ENCODE measurements at places on chromosomes 7 and 10. TPM values are rescaled to one million over a fixed set of nuclear protein-coding genes. Genes with fewer than 3 reads are reported as not detected.
A peak's percentile ranks its signal among the peaks of the same experiment; 100 is the strongest.

The NOC3L gene
- 21.0 TPM for total RNA-seq

The PSD gene
- total RNA-seq, result 0.72 TPM

The LBX1 gene
- total RNA-seq, result not detected

DNA sequence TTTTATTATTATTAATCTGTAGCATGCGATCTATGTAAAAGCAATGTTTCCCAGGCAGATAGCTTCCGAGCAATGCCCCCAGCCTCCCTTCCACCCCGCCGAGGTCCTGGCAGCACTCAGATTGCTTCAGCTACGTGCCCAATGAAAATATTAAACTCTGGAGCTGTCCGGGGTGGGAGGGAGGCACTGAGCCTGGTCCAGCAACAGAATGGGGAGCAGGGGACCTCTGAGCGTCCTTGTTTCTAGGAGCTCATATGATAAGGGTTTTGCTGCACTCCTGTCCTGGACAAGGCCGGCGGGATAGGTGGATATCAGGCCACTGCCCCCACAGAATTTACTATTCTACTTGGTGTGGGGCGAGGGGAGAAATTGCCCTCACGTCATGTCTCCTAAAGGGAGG is 44.5 kb upstream of the CDK1 start:
- peaks cover 69% of the 10 kb centered on the region for H3K27me3 ChIP-seq
- no peaks in the 10 kb centered on the region for H3K36me3 ChIP-seq
- H3K27ac ChIP-seq, result no peak overlapping the region
- DNase-seq, result peak; percentile 30
- peaks cover 4% of the 10 kb centered on the region for H3K4me1 ChIP-seq

GRCh38 chr7:102321351-102322201 is 34.7 kb downstream of the SPDYE6 start:
- H3K27ac ChIP-seq, result no peak overlapping the region
- H3K4me3 ChIP-seq, result no peak overlapping the region
- DNase-seq, result peak; percentile 91
- H3K4me1 ChIP-seq, result no peaks in the 10 kb centered on the region
- no peaks in the 10 kb centered on the region for H3K36me3 ChIP-seq
- peaks cover 5% of the 10 kb centered on the region for H3K27me3 ChIP-seq

GRCh38 chr7:92436612-92437445 is 10.5 kb upstream of the GATAD1 start:
- DNase-seq, result no peak
- H3K27ac ChIP-seq, result no peak overlapping the region
- H3K27me3 ChIP-seq, result no peaks in the 10 kb centered on the region
- H3K4me1 ChIP-seq, result no peaks in the 10 kb centered on the region
- no peaks in the 10 kb centered on the region for H3K36me3 ChIP-seq

DNA sequence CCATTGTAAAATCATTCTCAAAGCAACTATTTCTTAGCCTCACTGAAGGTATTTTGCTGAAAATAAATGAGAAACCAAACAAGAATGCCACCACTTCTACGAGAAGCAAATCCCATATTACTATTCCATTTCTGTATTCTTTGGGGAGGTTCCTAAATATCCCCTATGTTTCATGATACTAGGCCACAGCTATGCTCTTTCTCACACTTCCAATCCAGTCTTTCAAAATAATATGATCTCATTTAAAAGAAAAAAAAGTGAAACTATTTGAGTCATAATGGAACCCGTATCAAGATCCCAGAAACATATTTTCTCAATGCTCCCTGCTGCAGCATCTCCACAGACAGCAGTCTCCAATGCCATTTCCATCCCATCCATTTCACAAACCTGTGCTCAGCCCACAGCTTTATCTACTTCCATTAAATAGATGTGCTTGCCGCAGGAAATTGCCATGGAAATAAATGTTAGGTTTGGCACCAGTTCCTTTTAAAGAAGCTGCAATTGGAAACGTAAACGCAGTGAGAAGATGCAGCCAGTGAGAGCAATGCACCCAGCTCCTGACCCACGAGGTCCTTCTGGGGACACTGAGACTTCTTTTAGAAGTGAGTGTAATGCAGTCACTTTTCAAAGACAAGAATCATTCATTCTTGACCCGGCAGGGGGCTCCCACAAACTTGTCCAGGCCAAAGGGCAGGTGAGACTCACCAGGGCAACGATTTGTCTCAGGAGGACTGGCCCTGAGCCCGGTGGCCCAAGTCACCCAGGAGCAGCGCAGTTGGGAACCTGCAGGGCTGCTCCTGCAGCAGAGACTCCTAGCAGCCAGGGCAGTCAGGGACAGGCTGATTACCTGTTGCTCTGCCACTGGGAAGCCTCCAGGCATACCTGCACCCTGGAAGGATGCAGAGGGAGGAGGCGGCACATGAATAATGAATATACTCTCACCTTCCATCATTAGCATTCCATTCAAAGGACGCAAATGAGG is 99.6 kb downstream of the C10orf90 start:
- H3K4me3 ChIP-seq, result peak overlapping the region; percentile 9
- no peaks in the 10 kb centered on the region for H3K36me3 ChIP-seq
- H3K4me1 ChIP-seq, result peaks cover 27% of the 10 kb centered on the region
- peak overlapping the region; percentile 95 for H3K27ac ChIP-seq
- peak; percentile 89 for DNase-seq

DNA sequence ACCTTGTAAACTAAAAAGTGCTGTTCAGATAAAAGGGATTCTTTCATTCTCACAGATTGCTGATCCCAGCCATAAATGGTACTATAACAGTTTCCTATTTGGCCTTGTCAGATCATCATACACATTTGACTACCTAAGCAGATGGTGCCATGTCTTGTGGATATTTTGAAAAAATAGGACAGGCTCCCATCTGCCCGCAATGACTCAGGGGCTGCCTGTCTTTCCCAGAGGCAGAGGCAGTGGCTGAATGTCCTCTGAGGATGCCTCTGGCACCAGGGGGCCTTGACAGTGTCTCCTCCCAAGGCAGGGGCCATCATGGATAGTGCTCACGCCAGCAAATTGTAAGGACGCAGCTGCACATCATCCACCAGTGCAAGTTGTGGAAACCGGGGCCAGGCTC is 323.0 kb upstream of the PODXL start:
- no peaks in the 10 kb centered on the region for H3K4me1 ChIP-seq
- H3K27me3 ChIP-seq, result peaks cover 3% of the 10 kb centered on the region
- H3K27ac ChIP-seq, result no peak overlapping the region
- H3K4me3 ChIP-seq, result no peak overlapping the region
- no peak for DNase-seq

- H3K27me3 ChIP-seq, result peaks cover 3% of the 10 kb centered on the region
- no peak overlapping the region for H3K27ac ChIP-seq
- no peak for DNase-seq
- H3K4me3 ChIP-seq, result no peak overlapping the region
- no peaks in the 10 kb centered on the region for H3K4me1 ChIP-seq
- no peaks in the 10 kb centered on the region for H3K36me3 ChIP-seq
These were observed 208.9 kb downstream of the TMEM26 start for GRCh38 chr10:61244261-61244775.

DNA sequence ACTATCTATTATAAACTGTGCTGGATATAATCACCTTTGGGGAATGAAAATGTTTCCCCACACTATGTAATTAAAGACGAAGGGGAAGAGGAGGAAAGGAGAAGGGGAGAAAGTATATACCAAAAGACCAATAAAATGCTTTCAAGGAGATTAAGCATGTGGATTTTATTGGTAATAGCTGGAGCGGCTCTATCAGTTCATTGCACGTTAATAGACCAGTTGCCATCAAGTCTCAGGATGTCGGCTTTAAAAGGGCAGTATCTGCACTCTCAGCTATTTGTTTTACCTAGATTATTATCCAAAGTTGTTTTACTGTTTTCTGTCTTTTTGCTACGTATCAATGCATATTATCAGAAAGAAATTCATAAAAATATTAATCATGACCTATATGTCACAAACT is 9.0 kb downstream of the ETV1 start:
- H3K4me1 ChIP-seq, result peaks cover 27% of the 10 kb centered on the region
- peak overlapping the region; percentile 72 for H3K27ac ChIP-seq
- no peaks in the 10 kb centered on the region for H3K27me3 ChIP-seq
- H3K36me3 ChIP-seq, result no peaks in the 10 kb centered on the region

GRCh38 chr10:101814466-101815071 is 3.7 kb downstream of the OGA start:
- H3K36me3 ChIP-seq, result peaks cover 36% of the 10 kb centered on the region
- peak; percentile 30 for DNase-seq
- H3K4me3 ChIP-seq, result peak overlapping the region; percentile 98
- peak overlapping the region; percentile 54 for H3K27ac ChIP-seq
- H3K4me1 ChIP-seq, result peaks cover 26% of the 10 kb centered on the region

DNA sequence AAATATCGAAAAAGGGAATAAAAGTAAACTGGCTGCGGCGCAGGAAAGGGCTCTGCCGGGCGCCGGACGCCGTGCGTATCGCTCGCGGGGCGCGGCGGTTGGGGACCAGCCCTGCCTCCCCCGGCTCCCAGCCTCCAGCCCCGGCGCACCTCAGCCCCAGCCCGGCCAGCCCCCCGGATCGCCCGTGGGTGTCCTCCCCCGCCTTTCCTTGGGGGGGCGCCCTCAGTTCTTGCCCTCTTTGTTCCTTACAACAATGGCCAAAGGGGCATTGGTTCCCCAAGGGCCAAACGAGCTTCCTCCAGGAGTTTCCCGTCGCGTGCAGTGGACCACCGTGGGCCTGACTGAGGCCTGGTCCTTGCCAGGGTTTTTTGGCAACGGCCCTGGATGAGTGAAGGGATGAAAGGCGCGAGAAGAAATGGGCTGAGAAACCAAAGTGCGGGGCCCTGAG is 1.2 kb downstream of the MACROH2A2 start:
- H3K27ac ChIP-seq, result no peak overlapping the region
- H3K27me3 ChIP-seq, result peaks cover 22% of the 10 kb centered on the region
- H3K36me3 ChIP-seq, result no peaks in the 10 kb centered on the region
- H3K4me3 ChIP-seq, result peak overlapping the region; percentile 78

DNA sequence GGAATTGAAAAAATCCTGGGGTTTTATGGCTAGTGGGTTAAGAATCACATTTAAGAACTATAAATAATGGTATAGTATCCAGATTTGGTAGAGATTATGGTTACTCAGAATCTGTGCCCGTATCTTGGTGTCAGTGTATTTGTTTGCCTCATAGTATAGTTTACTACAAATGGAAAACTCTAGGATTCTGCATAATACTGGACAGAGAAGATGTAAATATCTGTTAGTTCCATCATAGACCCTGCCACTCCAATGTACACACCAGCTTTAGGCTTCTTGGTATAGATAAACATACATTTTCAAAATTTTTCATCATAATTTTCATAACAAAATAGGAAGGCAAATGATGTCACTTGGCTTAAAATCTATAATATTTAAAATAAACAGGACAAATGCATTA is 108.1 kb downstream of the CFTR start:
- H3K4me3 ChIP-seq, result no peak overlapping the region
- H3K36me3 ChIP-seq, result no peaks in the 10 kb centered on the region
- H3K27me3 ChIP-seq, result no peaks in the 10 kb centered on the region
- no peak for DNase-seq

GRCh38 chr7:55305135-55305534 is 60.0 kb upstream of the LANCL2 start:
- peaks cover 39% of the 10 kb centered on the region for H3K4me1 ChIP-seq
- peaks cover 6% of the 10 kb centered on the region for H3K27me3 ChIP-seq
- no peaks in the 10 kb centered on the region for H3K36me3 ChIP-seq
- H3K27ac ChIP-seq, result no peak overlapping the region

DNA sequence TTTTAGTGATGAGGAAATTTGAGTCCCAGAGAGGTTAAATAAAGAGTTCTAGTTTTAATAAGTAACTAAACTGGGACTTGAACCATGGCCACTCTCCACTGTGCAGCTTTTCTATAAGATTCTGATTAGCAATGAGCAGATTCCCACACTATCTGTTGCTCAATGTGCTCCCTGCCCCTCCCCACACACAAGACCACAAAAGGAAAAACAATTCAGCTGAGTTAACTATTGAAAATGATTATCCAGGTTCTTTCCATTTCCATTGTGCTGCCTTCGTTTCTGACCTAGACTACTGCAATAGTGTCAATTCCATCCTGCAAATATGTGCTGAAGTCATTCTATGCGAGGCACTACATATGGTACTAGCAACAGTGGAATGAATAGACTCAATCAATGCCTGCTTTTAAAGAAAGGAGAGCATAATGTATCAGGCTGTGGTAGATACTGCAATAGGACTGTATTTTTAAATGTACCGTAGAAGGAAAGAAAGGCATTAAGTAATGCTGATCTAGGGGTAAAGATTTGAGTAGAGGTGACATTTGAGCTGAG is 97.0 kb downstream of the SEMA3C start:
- DNase-seq, result no peak
- no peak overlapping the region for H3K27ac ChIP-seq
- peaks cover 3% of the 10 kb centered on the region for H3K4me1 ChIP-seq
- peaks cover 27% of the 10 kb centered on the region for H3K36me3 ChIP-seq
- no peak overlapping the region for H3K4me3 ChIP-seq
- no peaks in the 10 kb centered on the region for H3K27me3 ChIP-seq

GRCh38 chr10:76306856-76307255 is 875.4 kb downstream of the LRMDA start:
- H3K27me3 ChIP-seq, result no peaks in the 10 kb centered on the region
- peaks cover 51% of the 10 kb centered on the region for H3K4me1 ChIP-seq
- no peak overlapping the region for H3K4me3 ChIP-seq
- H3K36me3 ChIP-seq, result no peaks in the 10 kb centered on the region
- no peak overlapping the region for H3K27ac ChIP-seq

All from osteoblast (primary cell).